ENCODE measurements at places on chromosomes 3 and 15.

DNA sequence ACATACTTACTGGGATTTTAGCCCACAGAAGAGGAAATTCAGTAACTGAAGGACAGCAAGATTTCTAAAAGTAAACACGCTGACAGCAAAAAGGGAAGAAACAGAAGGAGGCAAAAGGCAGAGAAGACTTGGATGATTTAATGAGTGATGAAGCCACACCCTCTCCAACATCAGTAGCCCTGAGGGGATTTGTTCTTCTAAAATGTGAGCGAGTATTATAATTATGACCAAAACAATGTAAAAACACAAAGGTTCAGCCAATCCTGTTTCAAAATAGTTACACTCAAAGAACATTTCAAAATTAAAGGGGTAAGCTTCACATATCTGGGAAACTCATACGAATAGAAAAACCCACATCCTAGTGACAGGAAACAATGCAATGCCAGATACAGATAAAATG, 25.0 kb downstream of the MCCC1 start:
- peak; percentile 30 for DNase-seq

DNA sequence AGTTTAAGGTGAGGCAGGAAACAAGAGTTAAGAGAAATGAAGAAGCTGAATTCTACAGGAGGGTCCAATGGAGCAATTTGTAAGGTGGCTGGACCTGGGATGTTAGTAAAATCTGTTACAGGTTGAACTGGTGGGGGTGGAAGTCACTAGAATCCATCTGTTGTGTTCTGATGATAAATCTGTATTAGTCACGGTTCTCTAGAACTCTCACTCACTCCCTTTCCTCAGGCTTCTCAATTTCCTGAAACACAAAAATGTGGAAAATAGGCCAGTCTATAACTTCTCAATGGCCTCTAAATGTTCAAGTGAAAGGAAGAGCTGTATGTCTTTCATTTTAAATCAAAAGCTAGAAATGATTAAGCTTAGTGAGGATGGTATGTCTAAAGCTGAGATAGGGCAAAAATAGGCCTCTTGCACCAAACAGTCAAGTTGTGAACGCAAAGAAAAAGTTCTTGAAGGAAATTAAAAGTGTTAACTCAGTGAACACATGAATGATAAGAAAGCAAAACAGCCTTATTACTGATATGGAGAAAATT, 180.2 kb upstream of the CBLB start:
- peak; percentile 13 for DNase-seq

DNA sequence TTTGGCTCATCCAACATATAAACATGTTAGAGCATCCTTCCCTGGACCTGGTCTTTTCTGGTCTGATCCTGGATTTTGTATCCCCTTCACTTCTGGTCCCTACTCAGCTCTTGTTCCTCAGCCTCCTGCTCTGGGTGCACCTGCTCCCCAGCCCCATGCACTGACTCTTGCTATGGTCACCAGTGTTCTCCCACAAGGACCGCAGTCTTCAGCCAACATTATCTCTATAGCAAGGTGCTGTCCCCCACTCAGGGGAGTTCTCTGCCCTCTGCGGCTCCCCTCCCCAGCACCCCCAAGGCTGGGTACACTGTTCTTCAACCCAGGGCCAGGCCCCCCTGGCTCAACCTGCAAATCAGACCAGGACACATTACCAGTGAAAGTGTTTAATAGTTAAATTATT, 80.2 kb downstream of the SEC22A start:
- DNase-seq = no peak

GRCh38 chr15:60590935-60591495, 112.1 kb upstream of the ICE2 start:
- peak; percentile 36 for DNase-seq

DNA sequence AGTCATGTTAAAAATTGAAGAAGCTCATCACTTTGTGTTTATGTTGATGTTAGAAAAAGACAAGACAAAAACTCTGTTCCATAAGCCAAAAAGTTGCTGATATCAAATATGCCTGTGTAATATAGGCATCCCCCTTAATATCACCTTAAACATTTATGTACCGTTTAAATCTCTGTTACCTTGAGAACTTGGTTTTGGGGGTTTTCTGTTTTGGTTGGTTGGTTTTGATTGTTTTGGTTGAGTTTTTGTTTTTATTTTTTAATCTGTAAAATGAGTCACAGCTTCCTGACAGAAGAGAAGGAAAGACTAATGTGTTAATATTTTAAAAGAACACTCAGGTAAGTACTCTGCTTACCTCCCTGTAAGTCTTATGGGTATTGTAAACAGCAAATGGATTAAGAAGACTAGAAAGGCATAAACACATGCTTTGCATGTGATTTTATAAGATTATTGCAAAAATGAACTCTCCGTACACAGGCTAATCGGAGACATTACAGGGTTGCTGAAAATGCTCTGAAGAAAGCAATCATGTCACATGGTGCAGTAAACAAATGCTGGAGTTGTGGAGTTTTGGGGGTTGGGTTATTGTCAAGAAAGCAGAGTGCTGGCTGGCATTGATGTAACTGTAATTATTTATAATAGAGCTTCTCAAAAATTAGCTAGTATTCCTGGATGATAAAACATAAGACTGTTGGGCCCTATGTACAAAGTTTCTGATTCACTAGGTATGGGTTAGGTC, 69.5 kb upstream of the MBNL1 start:
- no peak for DNase-seq

DNA sequence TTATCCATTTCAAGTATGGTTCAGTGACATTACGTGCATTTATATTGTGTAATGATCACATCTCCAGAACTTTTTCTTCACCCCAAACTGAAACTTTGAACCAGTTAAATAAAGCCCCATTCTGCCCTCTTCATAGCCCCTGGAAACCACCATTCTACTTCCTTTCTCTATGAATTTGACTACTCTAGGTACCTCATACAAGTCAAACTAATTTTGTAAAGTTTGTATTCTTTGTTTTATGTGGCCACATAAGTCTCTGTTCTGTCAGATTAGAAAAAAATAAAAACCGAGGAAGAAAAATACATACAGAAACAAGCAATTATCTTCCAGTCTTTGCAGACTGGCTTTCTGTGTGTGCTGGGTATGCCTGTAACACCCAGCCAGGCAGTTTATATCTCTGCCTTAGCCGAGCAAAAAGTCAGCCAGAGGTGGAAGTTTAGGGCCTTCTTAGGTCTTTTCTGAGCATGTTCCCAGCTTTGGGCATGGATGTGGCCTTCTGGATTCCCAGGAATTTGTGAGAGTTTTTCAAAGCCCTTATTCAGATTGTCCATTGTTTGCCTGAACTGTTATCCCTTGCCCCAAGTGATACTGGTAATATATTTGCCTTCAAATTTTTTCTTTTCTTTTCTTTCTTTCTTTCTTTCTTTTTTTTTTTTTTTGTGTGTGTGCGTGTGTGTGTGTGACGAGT, 6.0 kb upstream of the GRAMD1C start:
- no peak for DNase-seq

- DNase-seq = no peak
These were observed 64.3 kb downstream of the EPHB1 start for GRCh38 chr3:134859341-134859740.

GRCh38 chr15:68385671-68386586, 46.0 kb downstream of the ITGA11 start:
- no peak for DNase-seq

GRCh38 chr3:23900744-23901143, 16.0 kb downstream of the NKIRAS1 start:
- peak; percentile 58 for DNase-seq

GRCh38 chr15:70348226-70348543, 250.5 kb upstream of the TLE3 start:
- no peak for DNase-seq

DNA sequence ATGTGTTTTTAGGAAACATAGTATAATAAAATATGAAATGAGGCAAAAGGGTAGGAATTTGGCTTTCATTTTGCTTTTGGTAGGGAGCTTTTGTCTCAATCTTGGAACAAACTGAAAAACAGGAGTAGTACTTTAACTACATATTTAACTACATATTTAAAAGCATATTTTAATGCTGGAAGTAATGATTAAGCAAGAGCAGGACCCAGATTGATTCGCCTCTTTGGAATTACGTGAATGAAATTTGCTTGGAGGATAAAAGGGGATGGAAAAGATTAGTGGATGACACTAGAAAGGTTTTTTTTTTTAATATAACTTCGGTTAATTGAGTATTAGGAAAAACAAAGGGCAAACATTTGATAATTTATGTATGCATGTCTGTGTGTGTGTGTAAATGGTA, 11.2 kb upstream of the TMEM212 start:
- DNase-seq = peak; percentile 52

DNA sequence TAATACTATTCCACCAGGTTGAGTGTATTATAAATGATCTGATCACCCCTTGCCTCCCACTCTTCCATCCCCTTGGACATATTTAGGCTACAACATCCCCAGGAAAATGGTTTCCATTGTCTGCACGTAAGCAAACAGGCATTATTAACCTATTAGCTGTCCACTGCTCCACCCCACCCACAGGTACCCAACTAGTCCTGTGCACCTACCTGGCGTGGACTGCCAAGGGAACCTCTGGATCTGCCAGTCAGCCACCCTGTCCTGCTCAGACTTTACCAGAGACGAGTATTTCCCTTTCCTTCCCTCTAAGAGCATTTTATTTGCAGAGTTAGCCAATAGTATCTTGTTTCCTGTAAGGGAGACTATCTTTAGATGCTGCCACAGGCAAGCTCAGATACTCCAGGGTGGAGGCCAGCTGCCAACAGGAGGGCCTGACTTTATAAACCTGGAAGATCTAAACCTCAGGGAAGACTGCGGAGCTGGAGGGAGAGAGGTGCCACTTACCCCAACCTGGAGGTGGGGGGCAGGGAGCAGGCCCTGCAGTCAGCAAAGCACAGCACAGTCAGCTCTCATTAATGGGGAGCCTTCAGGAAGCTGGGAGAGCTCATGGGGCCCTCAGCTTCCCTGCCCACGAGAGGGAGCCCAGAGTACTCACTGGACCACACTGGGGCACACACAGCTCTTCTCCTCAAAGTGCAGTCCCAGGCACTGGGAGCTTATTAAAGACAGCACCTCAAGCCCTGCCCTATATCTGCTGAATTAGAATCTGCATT, at the start of gene CX3CR1:
CX3CR1 (minus strand) TSS at position 292 of the 773 bp plus-strand sequence. CDS start 13,527 bp downstream, outside the sequence.
- no peak for DNase-seq

DNA sequence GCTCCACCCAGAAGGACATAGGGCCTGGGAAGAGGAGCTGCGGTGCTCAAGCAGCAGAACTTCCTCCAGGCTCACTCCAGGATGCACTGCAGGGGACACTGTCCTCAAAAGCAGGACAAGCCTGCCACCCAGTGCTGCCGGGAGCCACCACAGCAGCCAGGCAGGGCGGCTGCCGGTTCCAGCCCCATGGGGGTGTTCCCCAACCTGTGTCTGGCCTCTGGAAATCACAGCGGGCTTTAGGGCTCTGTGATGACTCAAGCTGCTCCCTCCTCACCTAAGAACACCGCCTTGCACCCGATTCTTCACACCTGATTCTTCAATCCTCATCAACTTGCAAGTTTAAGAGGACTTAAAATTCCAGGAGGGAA, 71.9 kb upstream of the SLC6A11 start:
- DNase-seq = no peak

DNA sequence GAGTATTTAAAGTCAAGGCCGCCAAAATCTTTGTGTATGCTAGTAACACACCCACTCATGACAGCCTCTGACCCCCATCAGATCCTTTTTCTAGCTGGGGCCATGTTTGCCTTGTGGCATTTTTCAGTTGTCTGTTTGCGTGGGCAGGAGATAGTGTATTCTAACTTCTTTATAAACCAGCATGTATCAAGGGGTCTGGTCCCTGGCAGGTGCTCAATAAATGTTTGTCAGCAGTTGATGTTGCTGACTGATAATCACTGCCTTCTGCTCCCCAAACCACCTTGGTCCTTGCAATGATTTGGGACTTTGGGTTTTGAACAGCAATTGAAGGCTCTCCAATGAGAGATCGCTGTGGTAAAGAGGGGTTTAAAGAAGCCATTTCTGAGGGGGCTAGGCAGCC, 19.2 kb downstream of the RARB start:
- DNase-seq = no peak

DNA sequence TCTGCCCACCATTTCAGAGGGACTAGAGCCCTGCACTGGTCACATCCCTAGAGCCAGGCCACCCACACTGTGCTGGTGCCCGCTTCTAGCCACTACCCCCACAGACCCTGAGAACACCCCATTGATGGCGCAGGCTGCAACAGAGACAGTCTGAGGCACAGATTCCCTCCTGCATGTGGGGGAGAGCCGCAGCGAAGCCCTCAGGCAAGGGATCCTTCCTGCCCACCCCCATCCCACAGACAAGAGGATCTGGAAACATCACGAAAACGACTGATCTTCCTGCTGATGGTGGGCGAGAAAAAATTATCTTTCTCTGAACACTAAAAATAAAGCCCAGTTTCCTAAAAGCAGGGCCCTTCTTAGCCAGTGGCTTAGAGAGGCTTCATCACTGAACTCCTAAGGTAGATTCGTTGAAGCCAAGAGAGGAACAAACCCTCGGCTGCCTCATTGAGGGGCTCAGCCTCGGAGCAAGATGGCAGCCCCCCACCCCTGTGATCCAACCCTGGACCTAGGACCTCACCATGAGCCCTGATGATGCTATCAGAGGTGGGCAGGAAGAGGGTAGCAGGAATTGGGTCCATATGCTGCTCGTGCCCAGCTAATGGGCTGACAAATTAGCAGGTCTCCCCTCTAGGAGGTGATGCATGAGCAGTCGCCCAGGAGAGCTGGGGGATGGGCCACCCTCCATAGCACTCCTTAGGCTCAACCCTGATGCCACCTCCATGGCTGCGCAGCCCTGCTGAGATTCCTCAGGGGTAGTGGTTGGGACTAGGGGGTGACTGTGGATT, 54.5 kb downstream of the CACNA2D2 start:
- DNase-seq = no peak

DNA sequence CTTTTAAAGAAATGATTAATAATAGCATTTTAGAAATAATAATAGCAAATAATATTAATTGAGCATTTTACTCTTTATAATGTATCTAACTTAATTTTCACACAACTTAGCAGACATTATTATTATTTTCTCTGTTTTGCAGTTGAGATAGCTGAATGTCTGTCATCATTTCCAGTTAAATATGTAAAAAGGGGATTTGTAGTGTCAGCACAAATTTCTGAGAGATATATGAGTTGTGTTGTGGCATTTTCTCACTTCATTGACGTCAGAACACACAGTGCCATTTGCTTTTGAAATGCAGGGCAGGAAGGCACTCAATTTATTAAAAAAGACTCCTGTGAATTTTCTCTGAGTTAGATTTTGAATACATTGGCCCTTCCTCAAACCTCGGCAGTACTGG, 111.0 kb downstream of the GRM7 start:
- no peak for DNase-seq

- DNase-seq = no peak
These were observed 58.7 kb downstream of the CLDN11 start for GRCh38 chr3:170477395-170477794.

GRCh38 chr3:40185029-40185695, 124.3 kb upstream of the EIF1B start:
- no peak for DNase-seq

GRCh38 chr15:60351066-60351465, 46.7 kb downstream of the ANXA2 start:
- DNase-seq = no peak

- DNase-seq = no peak
These were observed 13.4 kb downstream of the PML start for GRCh38 chr15:74007820-74008371.

DNA sequence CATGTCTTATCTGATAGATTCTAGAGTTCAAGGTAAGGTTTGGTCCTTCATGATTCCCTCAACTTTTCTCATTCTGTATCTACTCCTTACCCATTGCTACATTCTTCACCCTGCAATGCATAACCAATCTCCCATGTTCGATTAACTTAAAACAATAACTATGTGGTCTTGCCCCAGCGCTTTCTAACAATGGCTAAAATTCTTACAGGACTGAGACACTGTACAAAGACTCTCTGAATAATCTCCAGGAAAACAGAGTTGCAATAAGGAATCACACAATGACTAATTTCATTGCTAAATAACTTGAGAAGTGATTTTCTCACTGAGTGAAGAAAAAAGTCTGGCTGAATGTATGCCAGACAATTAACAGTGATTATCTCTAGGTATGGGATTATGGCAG, 69.6 kb upstream of the FAM174B start:
- peak; percentile 9 for DNase-seq

Measured in fibroblast of pulmonary artery (primary cell).